ENCODE measurements at places on chromosomes 4 and X.

DNA sequence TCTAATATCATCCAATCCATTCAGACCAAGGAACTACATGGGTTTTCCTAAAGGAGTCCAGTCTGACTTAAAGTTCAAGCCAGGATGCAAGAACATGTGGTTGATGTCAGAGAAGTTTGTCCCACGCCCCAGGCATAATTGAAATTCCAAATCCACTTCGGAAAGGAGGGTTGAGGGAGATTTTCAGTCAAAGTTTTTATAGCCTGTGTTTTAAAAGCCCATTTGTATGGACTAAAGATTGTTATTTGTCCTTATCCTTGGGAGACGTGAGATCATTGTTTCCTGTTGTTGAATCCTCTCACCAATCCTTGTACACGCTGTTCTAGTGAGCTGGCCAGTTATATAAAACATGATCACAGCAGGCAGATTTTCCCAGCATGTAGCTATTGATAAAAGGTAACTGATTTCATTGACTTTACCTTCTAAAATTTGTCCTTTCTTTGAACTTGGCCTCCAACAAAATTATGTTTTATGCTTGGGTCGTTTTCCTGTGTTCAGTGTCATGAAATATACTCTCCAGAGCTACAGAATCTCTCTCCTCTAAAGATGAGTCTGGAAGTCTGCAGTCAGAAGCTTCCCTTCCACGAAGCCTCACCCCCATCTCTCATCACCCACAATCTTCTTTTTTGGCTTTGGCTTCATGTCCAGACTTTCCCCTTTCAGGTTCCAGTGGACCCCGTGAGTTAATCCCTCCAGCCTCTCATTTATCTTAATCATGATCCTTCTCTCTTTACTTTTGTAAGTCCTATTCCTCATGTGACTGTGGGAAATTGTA, 92.9 kb downstream of the ATP10D start:
- no peak for DNase-seq

DNA sequence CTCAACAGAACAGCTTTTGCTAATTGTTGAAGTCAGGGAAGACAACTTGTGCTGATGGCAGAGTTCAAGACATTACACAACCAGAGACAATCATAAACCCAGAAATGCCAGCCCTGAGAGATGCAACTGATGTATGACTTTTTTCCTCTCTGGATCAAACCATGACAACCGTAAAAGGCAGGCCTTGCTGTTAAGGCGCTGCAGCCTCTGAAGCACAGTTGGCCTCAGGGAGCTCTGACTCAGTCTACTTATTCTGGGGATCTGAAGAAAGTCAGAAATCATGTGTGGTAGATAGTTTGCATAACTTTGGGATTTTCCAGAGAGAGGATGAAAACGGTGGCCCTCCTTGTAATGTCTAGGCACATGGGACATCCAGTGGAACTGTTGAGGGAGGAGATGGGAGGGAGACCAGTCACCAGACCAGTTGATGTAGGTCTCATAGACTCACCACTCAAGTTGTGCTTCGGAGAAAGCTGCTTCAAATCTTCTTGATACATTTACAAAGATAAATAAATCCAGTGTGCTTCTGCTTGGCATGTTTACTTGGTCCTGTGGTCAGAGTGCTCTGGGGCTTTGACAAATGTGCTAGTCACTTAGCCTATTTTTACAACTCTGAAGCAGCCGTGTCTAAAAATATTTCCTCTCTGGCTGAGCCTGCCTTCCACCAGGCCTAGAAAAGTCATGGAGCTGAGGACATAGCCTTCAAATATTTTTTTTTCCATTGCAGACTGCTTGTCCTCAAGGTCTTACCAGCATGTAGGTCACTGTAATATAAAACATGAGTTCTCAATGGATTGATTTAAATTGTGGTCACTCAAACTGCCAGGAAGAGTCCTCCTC, 7.5 kb downstream of the HADH start:
- no peak for DNase-seq

DNA sequence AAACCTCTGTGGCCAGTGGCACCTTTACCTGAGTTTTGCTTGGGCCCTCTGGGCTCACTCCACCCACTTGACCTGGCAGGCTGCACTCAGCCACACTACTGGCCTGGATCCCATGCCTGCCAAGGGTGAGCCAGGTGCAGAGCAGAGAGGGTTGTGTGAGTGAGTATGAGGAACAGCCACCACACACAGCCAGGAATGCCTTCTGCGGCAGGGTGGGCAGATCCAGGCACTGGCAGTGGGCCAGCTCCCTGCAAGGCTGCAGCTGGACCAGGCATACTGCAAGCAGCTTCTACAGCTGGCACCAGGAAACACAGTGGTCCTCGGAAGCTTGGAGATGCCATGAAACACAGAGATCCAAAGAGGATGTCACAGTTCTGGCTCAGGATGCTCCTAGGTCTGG, 570.1 kb upstream of the ACTRT1 start:
- no peak for DNase-seq

DNA sequence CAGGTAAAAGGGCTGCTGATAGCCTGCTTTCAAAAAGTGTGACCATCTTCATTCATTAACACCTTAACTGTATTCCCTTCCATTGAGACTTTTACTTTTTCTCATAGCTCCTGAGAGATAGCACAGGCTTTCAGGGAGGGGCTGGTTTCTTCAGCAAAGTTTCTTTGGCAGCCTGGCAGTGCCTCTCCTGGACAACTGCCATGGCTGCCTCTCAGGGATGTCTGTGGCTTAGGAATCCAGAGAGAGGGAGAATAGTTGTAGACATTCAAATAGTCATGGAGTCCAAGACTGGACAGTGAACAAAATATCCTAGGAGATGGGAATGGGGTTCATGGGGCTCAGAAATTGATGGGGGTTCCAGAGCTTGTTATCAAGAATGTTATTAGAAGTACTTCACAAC, 81.1 kb downstream of the FAM47B start:
- DNase-seq, result no peak

DNA sequence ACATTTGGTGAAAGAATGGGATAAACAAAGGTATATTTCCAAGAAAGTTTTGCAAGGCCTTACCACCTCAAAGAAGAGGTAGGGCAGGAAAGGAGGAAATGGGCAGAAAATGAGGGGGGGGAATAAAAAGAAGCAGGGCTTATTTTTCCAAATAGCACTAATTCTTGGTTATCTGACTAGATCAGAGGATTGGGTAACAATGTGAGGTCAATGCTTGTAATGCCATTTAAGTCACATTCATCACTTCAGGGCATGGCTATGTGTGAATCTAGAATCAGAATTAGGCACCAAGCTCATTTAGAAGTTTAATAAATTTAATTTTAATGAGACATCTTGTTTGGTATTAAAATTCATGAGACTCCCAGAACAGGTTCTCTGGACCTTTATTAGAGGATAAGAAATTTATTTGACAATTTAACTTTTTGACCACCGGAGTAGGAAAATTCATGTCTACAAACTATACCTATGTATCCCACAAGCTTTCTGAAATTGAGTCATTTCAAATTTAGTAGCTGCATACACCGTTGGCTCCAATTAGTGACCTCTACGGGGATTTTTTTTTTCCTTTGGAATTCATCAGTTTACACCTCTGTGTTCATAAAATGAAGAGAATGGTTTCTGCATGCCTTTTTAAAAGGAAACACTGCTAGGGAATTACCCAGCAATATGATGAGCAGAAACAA, 1.4 kb upstream of the STS start:
- DNase-seq, result no peak

DNA sequence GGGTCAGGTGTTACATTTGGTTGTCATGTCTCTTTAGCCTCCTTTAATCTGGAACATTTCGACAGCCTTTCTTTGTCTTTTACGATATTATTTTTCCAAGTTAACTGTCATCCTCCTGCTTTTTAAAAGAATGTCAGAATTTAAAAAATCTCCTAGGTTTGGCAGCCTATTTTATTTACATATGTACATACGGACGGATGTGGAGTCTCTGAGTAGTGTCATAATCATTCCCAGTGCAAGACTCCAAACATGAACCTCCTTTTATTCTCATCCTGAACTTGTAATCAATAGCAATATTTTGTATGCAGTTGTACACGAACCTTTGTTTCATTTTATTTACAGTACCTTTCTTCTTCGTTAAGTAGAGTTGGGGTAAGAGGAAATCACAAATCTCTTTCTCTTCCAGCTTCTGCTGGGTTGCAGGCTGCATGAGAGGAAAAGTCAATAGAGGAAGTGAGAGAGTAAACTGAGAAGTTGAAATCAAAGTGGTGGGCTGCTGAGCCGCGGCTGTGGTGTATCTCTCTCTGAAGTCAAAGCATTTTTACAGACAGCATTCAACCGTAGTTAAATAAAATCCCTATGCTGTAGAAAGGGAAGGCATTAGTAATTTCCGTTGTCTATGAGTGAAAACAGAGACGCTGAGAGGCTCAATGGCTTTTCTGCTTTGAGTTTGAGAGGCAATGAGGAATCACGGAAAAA, 53.9 kb upstream of the RPS6KA3 start:
- peak; percentile 2 for DNase-seq

- DNase-seq, result no peak
These were observed 77.5 kb upstream of the CLCN4 start for GRCh38 chrX:10079231-10079630.

DNA sequence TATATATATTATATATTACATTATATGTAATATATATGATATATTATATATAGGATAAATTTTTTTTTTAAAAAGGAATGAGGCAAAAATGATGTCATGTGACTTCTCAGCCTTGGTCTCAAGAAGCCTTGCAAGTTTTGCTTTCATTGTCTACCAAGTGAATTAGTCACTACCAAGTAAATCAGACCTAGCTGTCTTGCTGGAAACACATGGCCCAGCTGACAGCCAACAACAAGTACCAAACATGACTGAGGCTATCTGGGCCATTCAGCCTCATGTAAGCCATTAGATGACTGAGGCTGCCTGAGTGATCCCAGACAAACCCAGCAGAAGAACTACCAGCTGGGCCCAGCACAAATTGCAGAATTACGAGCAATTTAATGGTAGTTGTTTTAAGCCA, 44.9 kb downstream of the HAND2 start:
- DNase-seq, result no peak

DNA sequence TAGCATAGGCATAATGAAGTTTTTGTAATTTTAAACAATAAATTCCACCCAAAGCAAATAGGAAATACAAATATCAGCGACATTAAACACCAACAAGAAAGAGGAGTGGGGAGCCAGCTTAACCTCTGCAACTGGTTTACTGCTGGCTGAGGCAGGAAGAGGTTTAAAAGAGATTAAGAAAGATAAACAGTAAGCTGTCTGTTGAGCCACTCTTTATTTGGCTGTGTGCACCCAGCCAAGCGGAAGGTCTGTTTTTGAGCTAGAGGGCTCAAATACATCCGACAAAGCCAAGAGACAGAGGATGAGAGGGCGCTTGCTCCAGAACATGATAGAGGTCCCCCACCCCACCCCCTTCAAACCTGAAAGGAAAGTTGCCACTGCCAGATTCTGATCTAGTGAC, 191.4 kb downstream of the MGST2 start:
- no peak for DNase-seq

DNA sequence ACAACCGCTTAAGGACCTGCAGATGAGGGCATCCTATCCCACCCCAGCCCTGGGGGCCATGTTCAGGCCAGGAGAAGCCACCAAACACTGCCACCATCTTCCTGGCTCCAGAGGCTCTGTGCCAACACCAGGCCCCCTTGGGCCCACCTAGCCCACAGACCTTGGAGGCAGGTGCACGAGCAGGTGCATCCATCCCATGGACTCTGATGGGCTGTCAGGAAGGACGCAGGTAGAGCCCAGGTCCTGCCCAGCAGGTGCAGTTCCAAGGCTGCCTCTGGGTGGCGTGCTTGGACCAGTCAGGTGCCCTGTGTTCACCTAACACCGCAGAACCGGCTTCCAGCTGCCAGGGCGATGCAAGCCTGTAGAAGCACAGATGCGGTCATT, 22.8 kb upstream of the PDE6B start:
- DNase-seq, result peak; percentile 56

GRCh38 chr4:6056976-6057766, 38.9 kb upstream of the C4orf50 start:
- DNase-seq, result no peak

DNA sequence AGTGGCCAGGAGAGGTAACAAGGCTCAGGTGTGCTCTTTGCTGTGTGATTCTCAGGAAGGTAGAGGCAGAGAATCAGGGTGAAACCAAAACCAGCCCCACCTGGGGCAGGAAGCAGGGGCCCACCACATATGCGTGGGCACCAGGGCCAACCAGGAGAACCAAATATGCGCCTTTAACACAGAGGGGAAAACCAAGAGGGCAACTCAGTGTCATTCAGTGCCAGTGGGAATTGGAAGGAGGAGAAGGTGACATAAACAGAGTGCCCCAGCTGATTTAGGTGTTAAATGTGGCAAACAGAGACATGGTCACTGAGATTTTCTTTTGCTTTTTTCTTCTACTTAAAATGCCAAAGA, 106.8 kb upstream of the MAMLD1 start:
- no peak for DNase-seq

DNA sequence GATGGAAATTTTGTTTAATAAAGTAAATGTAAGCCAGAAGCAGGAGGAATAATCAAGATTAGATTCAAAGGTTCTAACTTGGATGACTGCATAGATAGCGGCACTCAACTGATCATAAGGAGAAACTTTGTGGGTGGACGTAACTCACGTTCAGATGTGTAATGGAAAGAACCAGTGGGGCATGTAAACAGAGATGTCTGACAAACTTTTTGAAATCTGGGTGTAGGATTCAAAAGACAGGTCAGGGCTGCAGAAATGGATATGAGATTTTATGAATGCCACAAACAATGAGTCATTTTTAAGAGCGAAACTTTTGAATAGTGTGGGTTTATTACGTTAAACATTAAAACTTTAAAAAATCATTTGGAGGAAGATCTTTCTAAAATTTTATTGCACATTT, 375.6 kb downstream of the GBA3 start:
- DNase-seq, result no peak

DNA sequence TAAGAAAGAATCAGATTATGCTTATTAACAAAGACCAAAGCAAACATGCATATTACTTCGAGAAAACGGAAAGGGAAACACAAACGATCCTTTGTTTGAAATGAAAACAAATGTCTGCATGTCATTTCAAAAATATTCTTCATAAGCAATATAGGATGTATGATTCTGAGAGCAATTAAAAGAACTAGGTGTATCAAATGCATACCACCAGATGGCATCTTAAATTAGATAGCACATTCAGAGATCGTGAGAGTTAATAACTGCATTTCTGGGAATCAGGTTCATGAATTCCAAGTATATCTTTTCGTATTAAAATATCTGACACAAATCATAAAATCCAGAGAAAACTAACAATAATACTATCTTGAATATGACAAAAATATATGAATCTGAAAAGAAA, 159.5 kb downstream of the PPP3CA start:
- no peak for DNase-seq

- no peak for DNase-seq
These were observed 91.9 kb downstream of the GPC4 start for GRCh38 chrX:133323431-133323830.

Measured in activated naive CD4-positive, alpha-beta T cell treated with Interleukin-2 at 50 U/mL for 16 hours (primary cell).